ENCODE measurements at places on chromosomes 7 and 10. TPM values are rescaled to one million over a fixed set of nuclear protein-coding genes. Genes with fewer than 3 reads are reported as not detected.

CRYGN gene
- total RNA-seq: 1.3 TPM

- H3K36me3 ChIP-seq: no peaks in the 10 kb centered on the region
- H3K27me3 ChIP-seq: no peaks in the 10 kb centered on the region
- DNase-seq: no peak
- H3K4me3 ChIP-seq: no peak overlapping the region
These were observed 851 bp downstream of the HYAL4 start for GRCh38 chr7:123845823-123846216.

DNA sequence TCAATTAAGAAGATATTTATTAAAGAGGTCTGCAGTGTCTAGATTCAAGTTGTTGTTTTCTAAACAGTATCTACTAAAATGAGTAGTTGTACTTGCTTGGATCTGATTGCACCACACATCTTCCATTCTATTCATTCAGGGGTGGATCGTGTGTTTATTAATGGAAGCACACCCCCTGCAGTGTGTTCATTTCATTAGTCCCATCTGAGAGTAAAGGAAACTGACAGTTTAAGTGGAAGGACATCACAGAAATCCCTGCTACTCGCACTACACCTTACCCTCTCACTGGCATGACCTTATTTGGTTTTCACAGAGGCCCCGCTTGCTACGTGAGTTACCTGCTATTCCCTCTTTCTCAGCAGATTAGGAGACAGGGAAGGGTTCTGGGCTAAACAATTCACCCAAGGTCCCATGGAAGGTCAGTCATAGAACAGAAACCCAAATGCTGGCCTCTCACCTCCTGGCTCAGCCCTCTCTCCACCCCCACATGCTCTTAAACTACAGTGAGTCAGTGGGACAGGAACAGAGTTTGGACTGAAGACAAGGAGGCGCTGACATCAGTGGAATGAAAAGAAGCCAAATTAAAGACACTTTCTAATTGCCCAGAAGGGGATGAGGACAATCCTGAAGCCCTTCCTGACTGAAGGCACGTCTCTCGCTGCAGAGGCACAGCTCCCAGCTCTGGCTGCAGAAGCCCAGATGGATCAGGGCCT lies 369.2 kb upstream of the NRP1 start:
- no peaks in the 10 kb centered on the region for H3K27me3 ChIP-seq
- no peak overlapping the region for H3K27ac ChIP-seq
- no peaks in the 10 kb centered on the region for H3K36me3 ChIP-seq
- H3K4me3 ChIP-seq: no peak overlapping the region
- DNase-seq: no peak

DOCK4 gene
- 24.6 TPM for total RNA-seq

- no peak overlapping the region for H3K27ac ChIP-seq
- H3K4me3 ChIP-seq: no peak overlapping the region
- H3K27me3 ChIP-seq: no peaks in the 10 kb centered on the region
- no peaks in the 10 kb centered on the region for H3K36me3 ChIP-seq
- no peak for DNase-seq
- no peaks in the 10 kb centered on the region for H3K4me1 ChIP-seq
These were observed 230.1 kb downstream of the CALN1 start for GRCh38 chr7:72182036-72182435.

DNA sequence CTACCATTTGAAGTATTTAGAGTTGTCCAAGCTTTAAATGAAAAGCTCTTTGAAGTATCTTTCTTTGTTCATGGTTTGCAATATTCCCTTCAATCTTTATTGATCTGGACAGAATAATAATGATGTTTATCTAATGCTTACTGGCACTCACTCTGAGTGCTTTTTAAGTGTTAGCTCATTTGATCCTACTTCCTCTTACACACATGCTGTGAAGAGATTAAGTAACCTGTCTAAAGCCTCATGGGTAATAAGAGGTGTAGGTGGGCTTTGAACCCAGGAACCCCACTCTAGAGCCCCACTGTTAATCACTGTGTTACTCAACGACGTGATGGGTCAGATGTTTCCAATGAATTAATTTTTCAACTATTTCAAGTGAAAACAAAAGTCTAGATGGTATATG lies 31.1 kb upstream of the ADD3 start:
- H3K27me3 ChIP-seq: peaks cover 3% of the 10 kb centered on the region
- H3K27ac ChIP-seq: peak overlapping the region; percentile 57
- no peak overlapping the region for H3K4me3 ChIP-seq
- no peak for DNase-seq
- peaks cover 53% of the 10 kb centered on the region for H3K4me1 ChIP-seq

GRM3 gene
- total RNA-seq: 0.46 TPM

SUV39H2 gene
- total RNA-seq: 39.7 TPM

CCL24 gene
- not detected for total RNA-seq

- no peak overlapping the region for H3K4me3 ChIP-seq
- no peaks in the 10 kb centered on the region for H3K36me3 ChIP-seq
- peaks cover 16% of the 10 kb centered on the region for H3K4me1 ChIP-seq
- H3K27me3 ChIP-seq: no peaks in the 10 kb centered on the region
These were observed 35.6 kb downstream of the SRPK2 start for GRCh38 chr7:105352901-105353668.

- peak overlapping the region; percentile 7 for H3K27ac ChIP-seq
- DNase-seq: no peak
- no peaks in the 10 kb centered on the region for H3K36me3 ChIP-seq
- H3K4me3 ChIP-seq: no peak overlapping the region
These were observed 270.5 kb upstream of the MKLN1 start for GRCh38 chr7:131057015-131057793.

DNA sequence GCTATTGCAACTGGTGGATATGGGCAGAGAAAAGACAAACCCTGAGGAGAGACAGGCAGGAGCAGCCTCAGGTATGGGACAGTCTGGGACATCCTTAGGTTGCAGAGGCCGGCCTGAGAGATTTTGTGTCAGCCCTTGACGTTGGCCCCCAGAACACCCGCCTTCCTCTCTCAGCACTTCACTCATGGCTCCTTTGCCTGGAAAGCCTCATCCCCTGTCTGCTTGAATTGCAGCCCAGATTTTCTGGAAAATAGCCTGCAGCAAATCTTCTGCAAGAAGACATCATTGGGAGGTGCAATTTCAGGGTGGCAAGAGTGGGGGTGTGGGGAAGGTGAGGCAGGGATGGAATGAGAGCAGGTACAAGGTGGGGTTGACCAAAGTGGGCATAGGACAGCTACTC lies 2.2 kb upstream of the FRMD4A start:
- H3K4me1 ChIP-seq: peaks cover 17% of the 10 kb centered on the region
- peaks cover 22% of the 10 kb centered on the region for H3K27me3 ChIP-seq
- no peaks in the 10 kb centered on the region for H3K36me3 ChIP-seq
- no peak overlapping the region for H3K4me3 ChIP-seq

DNA sequence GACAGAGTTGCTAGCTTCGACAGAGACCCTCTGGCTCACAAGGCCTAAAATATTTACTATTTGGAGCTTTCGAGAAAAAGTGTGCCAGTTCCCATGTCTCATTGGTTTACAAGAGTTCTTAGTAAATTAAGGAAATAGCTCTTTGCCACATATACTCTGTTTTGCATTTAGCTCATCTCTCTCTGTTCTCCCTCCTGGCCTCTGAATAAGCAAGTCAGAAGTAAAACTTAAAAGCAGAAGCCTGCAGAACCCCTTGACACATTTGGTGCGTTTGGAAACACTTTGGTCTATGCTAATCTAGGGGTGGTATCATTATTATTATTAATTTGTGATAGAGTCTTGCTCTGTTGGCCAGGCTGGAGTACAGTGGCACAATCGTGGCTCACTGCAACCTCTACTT lies 6.4 kb downstream of the CARD11 start:
- no peak overlapping the region for H3K27ac ChIP-seq
- peaks cover 13% of the 10 kb centered on the region for H3K4me1 ChIP-seq
- no peaks in the 10 kb centered on the region for H3K36me3 ChIP-seq
- no peaks in the 10 kb centered on the region for H3K27me3 ChIP-seq
- no peak overlapping the region for H3K4me3 ChIP-seq

HPSE2 gene
- 19.8 TPM for total RNA-seq

MKI67 gene
- total RNA-seq: 40.5 TPM

LAMB1 gene
- 141 TPM for total RNA-seq

SYT15B gene
- total RNA-seq: 0.24 TPM

DNA sequence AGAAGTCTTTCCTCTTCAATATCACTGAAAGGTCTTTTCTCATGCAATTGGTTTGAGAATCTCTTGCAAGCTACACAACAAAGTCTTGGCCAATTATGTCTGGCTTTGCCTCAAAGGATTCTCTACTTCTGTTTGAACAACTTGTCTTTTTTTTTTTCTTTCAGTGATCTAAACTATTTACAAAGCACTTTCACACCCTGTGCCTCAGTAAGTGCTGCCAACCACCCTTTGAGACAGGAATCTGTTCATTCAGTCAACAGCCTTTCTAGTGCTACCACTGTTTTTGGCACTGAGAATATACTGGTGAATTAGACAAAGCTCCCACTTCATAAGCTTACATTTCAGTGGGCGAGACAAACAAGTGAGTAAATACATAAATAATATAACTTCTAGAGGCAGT lies 26.9 kb upstream of the SDK1 start:
- no peak overlapping the region for H3K4me3 ChIP-seq
- DNase-seq: no peak
- H3K4me1 ChIP-seq: no peaks in the 10 kb centered on the region
- no peaks in the 10 kb centered on the region for H3K36me3 ChIP-seq
- no peak overlapping the region for H3K27ac ChIP-seq

DNA sequence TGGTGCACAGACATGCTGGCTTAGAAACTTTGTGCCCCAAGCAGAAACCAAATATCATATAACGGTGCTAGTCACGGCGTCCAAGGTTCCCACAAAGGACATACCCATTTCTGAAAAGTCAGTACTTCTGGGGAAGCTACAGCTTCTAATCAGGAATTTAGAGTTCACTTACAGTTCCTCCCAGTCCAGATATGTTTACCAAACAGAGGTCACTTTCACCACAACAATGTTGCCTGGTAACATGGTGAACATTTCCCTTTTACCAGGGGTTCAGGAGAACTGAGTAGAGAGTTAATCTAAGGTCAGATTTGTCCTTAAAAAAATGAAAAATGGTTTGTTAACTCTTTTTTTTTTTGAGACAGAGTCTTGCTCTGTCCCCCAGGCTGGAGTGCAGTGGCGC lies 265.9 kb upstream of the MKLN1 start:
- no peaks in the 10 kb centered on the region for H3K36me3 ChIP-seq
- H3K4me1 ChIP-seq: no peaks in the 10 kb centered on the region

DNA sequence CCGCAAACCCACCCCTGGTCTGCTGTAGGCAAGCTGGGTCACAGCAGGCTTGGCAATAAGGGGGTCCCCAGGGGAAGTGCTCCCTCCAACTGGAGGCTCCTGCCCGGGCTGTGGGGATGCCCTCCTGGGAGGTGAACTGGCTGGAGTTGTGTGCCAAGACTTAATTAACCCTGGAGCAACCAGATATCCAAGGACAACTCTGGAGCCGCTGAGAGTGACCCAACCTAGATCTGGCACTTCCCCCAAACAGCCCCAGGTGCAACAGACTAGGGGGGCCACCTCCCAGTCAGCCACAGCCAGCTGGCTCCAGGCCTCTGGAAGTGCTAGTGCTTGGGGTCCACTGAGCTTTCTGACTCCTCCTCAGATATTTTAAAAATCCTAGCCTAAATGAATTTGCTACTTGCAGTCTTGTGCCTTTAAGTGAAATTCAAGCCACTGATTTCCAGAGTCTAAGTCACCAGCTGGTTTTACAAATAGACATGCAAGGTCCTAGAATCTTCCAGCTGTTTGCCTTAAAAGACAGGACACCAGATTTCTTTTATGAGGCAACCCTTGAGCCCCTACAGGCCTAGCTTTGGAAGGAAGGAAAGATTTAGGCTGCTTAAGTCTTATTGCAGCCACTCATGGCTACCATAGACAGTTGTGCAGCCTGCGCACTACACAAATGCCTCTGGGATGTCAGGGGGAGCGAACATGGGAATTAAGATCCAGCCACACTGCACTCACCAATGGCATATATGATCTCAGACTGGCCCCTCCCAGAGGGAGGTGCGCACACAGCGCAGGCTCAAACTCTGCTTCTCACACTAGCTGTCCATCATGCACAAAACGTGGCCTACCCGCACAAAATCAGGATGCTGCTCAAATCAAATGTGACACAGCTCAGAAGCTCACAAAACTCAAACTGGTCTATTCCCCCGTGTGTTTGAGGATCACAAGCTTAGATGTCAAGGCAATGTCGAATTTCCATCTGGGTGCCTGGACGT lies 42.6 kb upstream of the MYL10 start:
- no peak for DNase-seq
- H3K4me1 ChIP-seq: no peaks in the 10 kb centered on the region
- no peak overlapping the region for H3K4me3 ChIP-seq

DNA sequence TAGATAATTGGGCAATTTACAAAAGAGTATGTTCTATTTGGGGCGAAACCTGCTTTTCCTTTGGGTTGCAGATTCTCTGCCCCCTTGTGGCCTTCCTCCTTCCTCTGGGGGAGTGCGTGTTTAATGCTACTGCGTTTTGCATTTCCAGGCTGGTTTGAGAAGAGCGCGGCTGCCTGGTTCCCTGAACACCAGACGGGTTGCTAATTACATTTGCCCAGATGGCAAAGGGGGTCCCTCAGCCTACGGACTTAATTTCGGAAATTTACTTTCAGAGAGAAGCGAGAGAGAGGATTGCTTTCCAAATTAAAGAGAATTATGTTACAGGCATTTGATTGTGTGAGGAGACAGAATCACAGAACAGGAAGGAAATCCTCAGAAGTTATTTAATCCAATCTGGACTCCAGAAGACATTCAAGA lies 91.9 kb upstream of the JAZF1 start:
- H3K27me3 ChIP-seq: peaks cover 6% of the 10 kb centered on the region
- peak overlapping the region; percentile 66 for H3K4me3 ChIP-seq
- DNase-seq: no peak
- H3K27ac ChIP-seq: no peak overlapping the region

GRCh38 chr10:7561216-7561893 lies 105.4 kb downstream of the ITIH5 start:
- H3K27ac ChIP-seq: peak overlapping the region; percentile 42
- H3K4me1 ChIP-seq: peaks cover 16% of the 10 kb centered on the region
- DNase-seq: no peak
- no peaks in the 10 kb centered on the region for H3K36me3 ChIP-seq
- H3K27me3 ChIP-seq: peaks cover 17% of the 10 kb centered on the region

GRCh38 chr7:135740889-135741288 lies 7.7 kb downstream of the FAM180A start:
- DNase-seq: no peak
- no peaks in the 10 kb centered on the region for H3K36me3 ChIP-seq

GRCh38 chr7:44094365-44094764 lies 9.8 kb upstream of the AEBP1 start:
- no peak overlapping the region for H3K4me3 ChIP-seq
- H3K4me1 ChIP-seq: no peaks in the 10 kb centered on the region
- no peak for DNase-seq
- H3K27me3 ChIP-seq: no peaks in the 10 kb centered on the region
- no peak overlapping the region for H3K27ac ChIP-seq
- no peaks in the 10 kb centered on the region for H3K36me3 ChIP-seq

- H3K36me3 ChIP-seq: peaks cover 3% of the 10 kb centered on the region
- H3K27ac ChIP-seq: peak overlapping the region; percentile 7
- H3K4me3 ChIP-seq: no peak overlapping the region
- peaks cover 3% of the 10 kb centered on the region for H3K27me3 ChIP-seq
These were observed 19.8 kb upstream of the SLC29A3 start for GRCh38 chr10:71299071-71299785.

GRCh38 chr10:83075815-83076355 lies 1063.4 kb upstream of the GHITM start:
- no peaks in the 10 kb centered on the region for H3K36me3 ChIP-seq
- H3K4me1 ChIP-seq: peaks cover 12% of the 10 kb centered on the region
- no peak overlapping the region for H3K4me3 ChIP-seq
